Trophoblast cell (in vitro differentiated cells and primary cell): ENCODE measurements at places on chromosomes 3 and 15.

DNA sequence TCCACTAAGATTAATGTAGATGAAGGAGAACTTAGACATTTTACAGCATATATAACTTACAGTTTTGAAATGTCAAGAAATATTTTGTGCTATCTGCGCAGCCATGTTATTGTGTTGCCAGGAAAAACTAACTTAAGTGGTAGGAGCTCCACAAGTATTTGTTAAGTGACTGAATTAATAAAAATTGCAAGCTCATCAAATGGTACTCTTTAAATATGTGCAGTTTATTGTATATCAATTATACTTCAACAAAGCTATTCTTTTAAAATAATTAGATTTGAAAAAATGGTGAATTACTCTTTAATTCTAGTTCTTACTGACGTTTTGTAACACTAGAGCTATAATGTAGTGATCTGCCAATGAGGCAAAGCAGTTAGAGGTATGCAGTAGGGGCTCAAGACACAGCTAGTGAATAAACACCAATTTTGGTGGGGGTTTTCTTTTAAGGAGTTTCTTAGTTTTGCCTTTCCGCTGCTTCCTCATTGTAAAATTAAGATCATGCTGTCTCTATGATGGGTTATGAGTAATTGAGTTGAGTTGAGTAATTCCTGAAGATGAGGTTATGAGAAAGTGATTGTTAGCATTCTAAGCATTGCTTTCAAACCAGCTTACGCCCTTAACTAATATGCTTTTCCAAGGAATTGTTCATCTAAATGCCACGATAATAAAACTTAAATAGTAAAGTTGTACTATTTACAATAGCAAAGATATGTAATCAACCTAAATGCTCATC, 10.9 kb upstream of the LXN start:
- peak; percentile 55 for DNase-seq

GRCh38 chr15:100200287-100200880, 141.4 kb downstream of the ADAMTS17 start:
- no peak for DNase-seq

DNA sequence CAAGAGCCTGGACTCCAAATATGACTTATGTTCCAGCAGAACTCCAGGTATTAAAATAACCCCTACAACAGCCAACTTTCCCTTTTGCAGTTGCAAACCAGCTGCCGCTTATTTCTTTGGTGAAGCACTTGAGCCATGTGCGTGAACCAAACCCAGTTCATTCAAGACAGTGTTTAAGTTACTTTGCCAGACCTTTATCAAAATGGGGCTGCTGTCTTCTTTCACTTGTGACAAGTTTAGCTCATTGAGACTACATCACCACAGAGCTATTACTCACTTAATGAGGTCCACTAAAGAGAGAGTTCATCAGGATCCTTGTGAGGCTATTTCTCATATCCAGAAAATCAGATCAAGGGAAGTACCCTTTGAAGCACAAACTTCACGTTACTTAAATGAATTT, 2.4 kb upstream of the XRN1 start:
- DNase-seq = no peak

DNA sequence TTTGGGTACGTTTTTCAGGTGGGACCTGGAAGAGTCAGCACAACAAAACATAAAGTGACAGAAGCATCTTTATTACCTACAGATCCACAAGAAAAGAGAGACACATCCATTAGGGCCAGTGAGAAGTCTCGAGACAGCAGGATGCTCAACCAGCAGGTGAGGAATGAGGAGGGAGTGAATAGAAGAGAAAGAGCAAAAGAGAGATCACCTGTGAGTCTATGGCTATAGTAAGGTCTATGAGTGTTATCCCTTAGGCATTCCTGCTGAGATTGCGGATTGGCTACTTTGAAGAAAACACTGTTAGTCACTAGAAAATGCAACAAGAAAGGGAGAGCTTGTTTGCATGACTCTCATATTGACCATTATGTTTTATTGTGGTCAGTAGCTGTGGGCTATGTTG, 1556.2 kb upstream of the GBE1 start:
- DNase-seq = no peak

DNA sequence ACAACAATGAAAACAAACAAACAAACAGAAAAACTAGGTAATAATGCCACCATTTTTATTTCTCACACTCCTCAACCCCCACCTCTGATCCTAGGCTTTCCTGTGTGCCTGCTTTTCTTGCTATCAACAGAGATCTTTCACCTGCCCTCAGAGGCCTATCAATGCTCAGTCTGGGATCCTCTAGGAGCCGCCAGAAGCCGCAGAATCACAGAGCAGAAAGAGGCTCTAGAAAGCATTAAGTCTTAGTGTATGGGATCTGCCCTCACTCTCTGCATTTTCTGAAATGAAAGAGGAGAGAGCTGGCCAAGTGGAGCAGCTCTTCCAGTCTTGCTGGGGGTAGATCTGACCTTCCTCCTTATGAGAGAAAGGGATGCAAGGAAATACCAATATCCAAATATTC, 306.8 kb downstream of the TUSC7 start:
- DNase-seq = peak; percentile 6

DNA sequence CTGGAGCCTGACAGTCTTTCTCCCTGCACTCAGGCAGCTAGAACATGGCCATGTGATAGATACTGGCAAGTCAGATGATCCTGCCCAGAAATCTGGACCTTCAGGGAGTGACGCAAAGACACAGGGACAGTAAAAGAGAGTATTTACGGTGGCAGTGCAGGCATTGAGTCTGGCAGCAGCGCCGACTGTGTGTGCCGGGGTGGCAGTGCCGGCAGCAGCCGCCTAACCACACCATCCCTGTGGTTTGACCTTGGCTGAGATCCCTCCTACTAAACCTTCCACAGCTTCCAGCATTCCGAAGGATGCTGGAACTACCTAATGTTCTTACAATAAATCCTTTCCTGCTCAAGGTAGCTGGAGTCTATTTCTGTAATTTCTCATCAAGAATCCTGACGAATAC, 4.6 kb upstream of the TSPAN3 start:
- DNase-seq = no peak

DNA sequence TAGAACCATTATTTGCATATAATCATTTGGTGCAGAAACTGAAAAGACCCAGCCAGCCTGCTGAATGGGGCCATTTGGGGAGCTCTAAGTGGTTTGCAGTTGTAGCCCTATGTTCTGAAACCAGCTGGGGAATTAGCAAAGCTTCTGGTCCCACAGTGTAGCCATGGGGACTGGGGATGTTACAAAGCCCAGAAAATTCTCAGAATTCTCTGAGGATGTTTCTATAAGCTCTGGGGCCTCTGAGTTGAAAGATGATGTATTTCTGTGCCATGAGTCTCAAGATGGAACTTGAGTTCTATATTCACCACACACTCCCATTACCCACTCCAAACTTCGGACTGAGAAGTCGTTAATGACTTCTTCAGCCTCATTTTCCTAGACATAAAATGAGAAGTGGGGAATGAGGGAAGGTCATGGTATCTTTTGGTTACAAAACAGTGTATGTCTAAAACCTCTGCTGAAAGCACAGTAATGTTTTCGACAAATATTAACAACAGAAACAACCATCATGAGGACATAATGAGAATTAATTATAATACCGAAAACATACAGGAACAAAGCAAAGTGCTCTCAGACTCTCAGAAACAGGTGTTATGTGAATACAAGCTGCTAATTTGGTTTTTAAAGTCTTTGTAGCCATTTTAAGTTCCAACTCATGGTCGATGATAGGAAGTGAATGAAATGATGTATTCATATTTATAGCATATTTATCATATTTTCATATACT, 89.4 kb downstream of the RFTN1 start:
- DNase-seq = no peak

DNA sequence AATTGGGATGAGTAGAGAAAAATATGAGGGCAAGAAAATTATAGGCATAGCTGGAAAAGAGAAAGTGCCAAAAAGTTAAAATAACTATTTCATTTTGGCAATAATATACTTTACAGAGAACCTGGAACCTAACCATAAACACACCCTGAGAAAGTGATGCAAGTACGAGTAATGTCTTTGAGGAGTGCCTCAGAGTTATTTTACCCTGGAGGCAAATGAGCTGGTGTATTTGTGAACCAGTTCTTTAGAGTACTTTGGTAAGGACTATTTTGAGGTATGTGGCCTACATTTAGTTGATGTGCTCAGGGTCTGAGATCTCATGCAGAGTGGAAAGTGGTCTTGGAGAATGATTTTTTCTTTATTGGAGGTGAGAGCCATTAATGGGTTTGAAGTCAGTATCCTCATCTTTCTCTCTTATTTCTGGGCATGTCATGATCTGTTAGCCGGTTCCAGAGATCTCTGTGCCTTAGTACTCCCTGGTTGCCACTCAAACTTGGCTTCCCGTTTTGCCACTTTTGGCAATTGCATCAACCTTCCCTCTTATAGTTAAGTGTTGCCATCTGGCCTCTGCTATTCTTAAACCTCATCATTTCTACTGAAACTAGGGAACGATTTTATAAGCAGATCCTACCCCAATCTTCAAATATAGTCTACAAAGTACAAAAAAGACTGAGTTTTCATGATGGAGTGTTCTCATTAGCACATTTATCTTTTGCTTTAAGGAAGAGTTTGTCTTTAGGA, 145.7 kb downstream of the EPHA6 start:
- DNase-seq = peak; percentile 84

- peak; percentile 44 for DNase-seq
Observed at GRCh38 chr3:882533-882932, 210.3 kb upstream of the CNTN6 start.

DNA sequence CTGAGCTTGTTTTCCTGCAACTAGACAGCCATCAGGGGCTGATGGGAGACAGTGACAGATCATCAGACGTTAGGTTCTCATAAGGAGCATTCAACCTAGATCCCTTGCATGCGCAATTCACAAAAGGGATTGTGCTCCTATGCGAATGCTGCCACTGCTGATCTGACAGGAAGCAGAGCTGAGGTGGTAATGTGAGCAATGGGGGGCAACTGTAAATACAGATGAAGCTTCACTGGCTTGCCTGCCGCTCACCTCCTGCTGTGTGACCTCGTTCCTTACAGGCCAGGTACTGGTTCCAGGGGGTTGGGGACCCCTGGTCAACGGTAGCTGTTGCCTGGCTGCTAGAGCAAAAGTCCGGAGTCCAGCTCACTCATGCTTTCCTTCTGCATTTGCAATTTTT, 26.4 kb upstream of the KCNAB1 start:
- DNase-seq = no peak

GRCh38 chr3:112587336-112587735, 25.5 kb downstream of the SLC35A5 start:
- DNase-seq = no peak

- no peak for DNase-seq
Observed at GRCh38 chr3:170040418-170040817, 2.6 kb downstream of the GPR160 start.

DNA sequence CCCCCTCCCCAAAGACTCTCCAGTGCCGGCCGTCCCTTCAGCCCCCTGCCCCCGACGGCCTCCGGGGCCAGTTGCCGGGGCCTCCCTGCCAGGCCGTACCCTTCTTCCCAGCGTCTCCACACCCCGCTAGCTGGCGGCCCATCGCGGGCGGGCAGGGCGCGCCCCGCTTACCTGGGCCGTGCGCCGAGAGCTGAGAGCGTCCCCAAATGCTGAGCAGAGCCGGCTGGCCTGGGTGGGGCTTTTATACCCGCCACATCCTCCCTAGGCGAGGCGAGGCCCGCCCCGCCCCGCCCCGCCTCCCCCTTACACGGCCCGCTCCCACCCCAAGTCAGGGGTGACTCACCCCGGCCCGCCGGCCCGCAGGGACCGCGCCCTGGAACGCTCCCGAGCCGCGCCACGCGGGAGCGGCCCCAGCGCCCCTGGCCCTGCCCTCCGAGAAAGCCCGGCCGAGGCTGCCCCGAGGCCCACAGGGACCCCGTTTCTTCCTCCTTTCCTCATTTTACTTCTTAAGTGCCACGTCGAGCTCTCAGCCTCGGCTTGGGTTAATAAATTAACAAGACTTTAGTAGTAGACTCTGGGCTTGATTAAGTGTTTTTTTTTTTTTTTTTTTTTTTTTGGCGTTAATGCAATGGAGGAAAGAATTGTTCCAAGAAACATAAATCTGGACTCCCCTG, at the start of gene ANXA2:
Gene ANXA2 (minus strand): TSS at position 215 of the 674 bp plus-strand sequence. CDS start 11,911 bp downstream, outside the sequence.
- peak; percentile 86 for DNase-seq

GRCh38 chr3:13552857-13553652, 4.1 kb downstream of the FBLN2 start:
- DNase-seq = no peak

DNA sequence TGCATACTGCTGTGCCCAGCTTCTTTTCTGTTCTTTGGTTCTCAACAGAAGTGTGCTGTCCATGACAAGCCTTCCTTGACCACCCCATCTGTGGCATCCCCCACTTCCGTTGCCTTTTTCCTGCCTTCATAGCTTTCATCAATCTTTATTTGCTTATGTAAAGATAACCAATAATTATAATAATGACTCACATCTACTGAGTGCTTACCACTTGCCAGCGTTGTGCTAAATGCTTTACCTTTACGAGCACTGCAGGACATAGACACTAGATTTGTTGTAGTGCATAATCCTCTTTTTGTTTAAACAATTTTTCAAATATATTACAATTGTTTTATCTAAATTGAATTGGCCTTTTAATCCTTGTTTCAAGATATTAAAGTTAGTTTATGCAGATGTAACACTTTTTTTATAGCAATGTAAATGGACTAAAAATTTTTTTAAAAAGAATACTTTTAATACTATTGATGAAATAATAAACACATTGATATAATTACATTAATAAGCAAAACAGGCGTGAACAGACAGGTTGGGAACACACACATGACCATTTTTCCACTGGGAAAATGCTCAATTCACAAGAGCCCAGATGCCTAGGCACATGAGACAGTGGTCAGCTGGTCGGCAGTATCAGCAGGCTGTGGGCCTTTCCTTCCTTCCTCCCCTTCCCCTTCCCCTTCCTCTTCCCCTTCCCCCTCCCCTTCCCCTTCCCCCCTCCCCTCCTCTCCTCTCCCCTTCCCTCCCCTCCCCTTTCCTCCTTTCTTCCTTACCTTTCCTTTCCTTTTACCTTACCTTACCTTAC, 42.5 kb downstream of the TRAK1 start:
- DNase-seq = no peak
